Metanephros (tissue), 2 donors: ENCODE measurements at places on chromosomes 6 and 20. TPM values are rescaled to one million over a fixed set of nuclear protein-coding genes. Genes with fewer than 3 reads are reported as not detected.

Gene CCM2L
- total RNA-seq: 12.7 TPM

Gene MOXD1
- total RNA-seq: 209 TPM

Gene PLAGL2
- total RNA-seq: 6.2 TPM

Gene GJA10
- total RNA-seq: not detected

Gene BPIFB2
- total RNA-seq: not detected

Gene SLC25A27
- total RNA-seq: 31.8 TPM

Gene HDGFL1
- total RNA-seq: not detected

Gene VARS1
- 38.8 TPM for total RNA-seq

Gene ATRN
- 52.8 TPM for total RNA-seq

Gene F13A1
- total RNA-seq: 58.4 TPM

Gene PBOV1
- not detected for total RNA-seq

Gene MRPS26
- total RNA-seq: 50.9 TPM

Gene AFDN
- 156 TPM for total RNA-seq
